ENCODE measurements at places on chromosomes 12 and 14.

- DNase-seq = no peak
Observed at GRCh38 chr14:23513005-23513817, 38.4 kb downstream of the ZFHX2 start.

DNA sequence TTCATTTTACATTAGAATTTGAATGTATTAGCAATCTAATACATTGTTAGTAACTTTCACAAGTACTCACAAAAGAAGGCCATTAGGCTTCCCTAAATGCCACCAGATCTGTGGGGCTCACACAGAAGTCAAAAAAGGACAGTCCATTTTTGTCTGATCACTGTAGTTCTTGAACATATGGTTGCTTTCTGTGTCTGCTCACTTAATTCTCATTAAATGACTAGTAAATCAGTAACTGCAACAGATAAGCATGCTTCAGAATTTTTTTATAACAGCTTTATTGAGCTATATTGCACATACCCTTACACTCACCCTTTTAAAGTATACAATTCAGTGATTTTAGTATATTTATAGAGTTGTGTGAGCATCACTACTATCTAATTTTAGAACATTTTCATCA is 71.4 kb downstream of the DENND5B start:
- no peak for DNase-seq

- no peak for DNase-seq
Observed at GRCh38 chr12:1474574-1475153, 119.7 kb downstream of the FBXL14 start.

- peak; percentile 65 for DNase-seq
Observed at GRCh38 chr12:45730348-45731189, 1.1 kb downstream of the ARID2 start.

- DNase-seq = no peak
Observed at GRCh38 chr12:26278266-26278665, 82.9 kb downstream of the SSPN start.

GRCh38 chr12:69627501-69627900 is 16.8 kb upstream of the LRRC10 start:
- no peak for DNase-seq

GRCh38 chr12:109443794-109444193 is 33.3 kb downstream of the KCTD10 start:
- DNase-seq = no peak

- DNase-seq = no peak
Observed at GRCh38 chr14:25009891-25010290, 40.1 kb downstream of the STXBP6 start.

GRCh38 chr12:105451211-105451610 is 120.7 kb downstream of the C12orf75 start:
- DNase-seq = no peak

- DNase-seq = no peak
Observed at GRCh38 chr12:32497864-32498263, 98.5 kb downstream of the FGD4 start.

DNA sequence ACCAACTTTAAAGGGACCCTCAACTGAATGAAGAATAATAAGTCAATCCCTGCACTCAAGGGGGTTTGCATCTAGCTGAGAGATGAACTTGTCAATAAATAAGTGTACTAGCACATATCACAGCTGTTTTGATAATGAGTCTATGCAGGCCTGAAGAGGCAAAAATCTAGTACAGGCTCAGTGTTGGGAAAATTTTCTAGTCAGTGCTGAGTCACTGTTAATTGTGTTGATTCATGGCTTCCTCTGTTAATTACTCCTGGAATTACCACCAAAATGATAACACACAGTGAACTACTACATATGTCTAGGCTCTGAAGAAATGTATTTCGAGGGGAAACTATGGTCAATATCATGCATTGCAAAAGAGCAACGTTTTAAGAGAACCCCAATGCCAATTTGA is 18.9 kb downstream of the SNRPF start:
- DNase-seq = no peak

- no peak for DNase-seq
Observed at GRCh38 chr12:62599854-62600437, 133.3 kb downstream of the MON2 start.

- no peak for DNase-seq
Observed at GRCh38 chr14:95549656-95550585, 15.1 kb downstream of the GLRX5 start.

DNA sequence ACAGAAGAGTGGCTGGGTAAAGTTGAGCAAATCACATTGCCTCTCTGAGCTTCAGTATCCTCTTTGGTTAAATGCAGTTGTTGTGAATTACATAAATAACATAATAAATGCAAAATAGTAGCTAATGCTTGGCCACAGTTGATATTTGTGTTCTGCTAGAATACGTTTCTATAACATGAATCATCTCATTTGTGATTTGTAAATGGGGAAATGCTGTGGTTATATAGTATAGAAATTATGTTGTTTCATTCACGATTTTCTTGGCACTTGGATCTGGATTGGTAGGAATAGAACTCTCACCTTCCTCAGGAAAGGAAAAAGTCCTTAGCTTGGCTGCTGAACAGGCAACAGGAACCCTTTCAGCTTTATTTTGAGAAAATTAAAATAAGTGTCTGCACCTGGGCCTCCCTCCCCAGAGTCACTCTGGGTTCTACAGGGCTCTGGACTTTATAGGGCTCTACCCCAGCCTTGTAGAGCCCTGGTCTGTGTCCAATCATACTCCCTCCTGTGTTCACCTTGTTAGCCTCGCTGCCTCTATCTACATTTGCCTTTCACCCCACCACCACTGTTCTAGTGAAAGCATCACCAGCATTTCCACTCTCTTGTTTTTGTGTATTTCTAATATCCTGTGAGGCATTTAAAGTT is 107.7 kb upstream of the BCAT1 start:
- DNase-seq = no peak

GRCh38 chr14:89397569-89398230 is 19.3 kb downstream of the FOXN3 start:
- DNase-seq = no peak

- no peak for DNase-seq
Observed at GRCh38 chr12:105384916-105385535, 54.5 kb downstream of the C12orf75 start.

GRCh38 chr12:51922762-51923505 is 15.6 kb downstream of the ACVRL1 start:
- no peak for DNase-seq

GRCh38 chr14:58198086-58198485 is 1.9 kb upstream of the ACTR10 start:
- DNase-seq = no peak

- no peak for DNase-seq
Observed at GRCh38 chr12:3998968-3999792, 126.0 kb upstream of the PARP11 start.
